Activated CD8-positive, alpha-beta memory T cell treated with anti-CD3 and anti-CD28 coated beads for 4 hours (primary cell): ENCODE measurements at places on chromosomes 12 and 14.

- no peak for DNase-seq
Measured at GRCh38 chr12:14326699-14327098, 38.8 kb upstream of the ATF7IP start.

- no peak for DNase-seq
Measured at GRCh38 chr12:65074932-65075331, 46.2 kb downstream of the WIF1 start.

DNA sequence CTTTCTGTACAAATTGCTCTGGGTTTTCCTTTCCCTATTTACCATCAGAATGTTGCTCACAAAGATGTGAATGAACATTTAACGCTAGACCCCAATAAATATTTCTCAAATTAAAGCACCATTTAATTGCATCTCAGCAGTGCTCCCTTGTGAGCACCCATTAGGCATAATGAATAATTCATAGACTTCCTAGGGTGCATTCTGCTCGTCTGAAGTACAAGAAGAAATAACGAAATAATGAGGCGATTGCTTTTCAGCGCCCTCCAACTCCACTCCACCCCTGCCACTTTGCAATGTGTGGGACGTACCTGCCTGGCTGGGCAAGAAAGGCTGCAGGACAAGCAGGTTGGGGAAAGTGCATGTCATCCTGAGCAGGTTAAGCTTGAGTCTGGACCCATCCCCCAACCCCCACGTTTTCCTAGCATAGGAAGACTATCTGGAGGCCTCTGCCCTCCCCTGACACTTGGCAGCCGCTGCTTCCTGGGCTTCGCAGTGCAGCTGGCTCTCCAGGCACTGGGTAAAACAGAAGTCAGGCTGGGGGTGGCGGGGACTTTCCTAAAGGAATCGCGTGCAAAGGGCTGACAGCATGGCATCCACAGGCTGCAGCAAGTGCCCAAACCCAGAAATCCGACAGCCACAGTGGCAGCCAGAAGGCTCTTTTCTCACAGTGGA lies 253.7 kb downstream of the DUSP6 start:
- no peak for DNase-seq

DNA sequence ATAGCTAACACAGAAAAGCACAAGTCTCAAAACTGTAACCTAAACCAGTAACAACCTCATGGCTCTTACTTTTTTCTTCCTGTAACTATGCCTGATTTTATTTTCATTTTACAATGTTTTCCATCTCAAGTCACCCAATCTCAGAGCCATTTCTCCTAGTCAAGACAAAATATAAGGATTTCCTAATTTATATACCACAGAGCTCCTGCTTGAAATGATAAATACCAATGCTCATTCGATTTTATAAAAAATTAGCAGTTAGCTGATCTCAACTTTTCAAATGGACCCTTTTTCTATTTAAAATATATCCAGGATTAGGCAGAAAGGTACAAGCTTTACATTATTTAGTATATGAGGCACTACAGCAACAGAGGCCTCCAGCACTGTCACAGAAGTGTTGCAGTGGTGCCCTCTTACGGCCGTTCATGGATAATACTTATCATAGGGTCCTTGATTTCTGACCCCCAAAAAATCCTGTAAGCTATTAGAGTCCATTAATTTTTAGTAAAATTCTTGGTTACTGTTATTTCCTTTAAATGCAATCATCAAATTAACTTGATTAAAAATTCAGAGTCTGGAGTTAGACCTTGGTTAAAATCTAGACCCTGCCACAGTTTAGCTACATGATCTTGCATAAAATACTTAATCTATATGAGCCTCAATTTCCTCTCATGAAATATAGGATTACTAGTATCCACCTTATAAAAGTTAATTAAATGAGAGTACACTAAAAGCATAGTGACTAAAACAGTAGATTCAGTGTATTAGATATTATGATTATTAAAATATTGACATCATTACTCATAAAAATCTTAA lies 68.3 kb downstream of the SEC23A start:
- DNase-seq, result no peak

DNA sequence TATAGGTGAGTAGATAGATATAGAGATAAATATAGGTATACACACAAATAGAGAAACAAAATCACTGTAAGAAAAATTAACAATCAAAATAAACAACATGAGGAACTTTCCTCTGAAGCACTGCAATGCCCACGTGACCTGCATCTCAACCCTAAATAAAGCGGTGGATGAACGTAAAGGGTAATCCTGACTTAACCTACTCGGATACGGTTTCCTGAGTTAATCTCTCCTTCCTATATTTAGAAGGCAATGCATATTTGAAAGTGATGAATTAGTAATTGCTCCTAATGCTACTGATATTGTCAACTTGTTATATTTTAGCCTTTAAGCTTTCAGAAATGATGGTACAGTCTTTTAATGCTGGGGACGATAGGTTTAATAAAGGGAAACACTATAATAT lies 221.4 kb downstream of the ITPR2 start:
- DNase-seq, result no peak

DNA sequence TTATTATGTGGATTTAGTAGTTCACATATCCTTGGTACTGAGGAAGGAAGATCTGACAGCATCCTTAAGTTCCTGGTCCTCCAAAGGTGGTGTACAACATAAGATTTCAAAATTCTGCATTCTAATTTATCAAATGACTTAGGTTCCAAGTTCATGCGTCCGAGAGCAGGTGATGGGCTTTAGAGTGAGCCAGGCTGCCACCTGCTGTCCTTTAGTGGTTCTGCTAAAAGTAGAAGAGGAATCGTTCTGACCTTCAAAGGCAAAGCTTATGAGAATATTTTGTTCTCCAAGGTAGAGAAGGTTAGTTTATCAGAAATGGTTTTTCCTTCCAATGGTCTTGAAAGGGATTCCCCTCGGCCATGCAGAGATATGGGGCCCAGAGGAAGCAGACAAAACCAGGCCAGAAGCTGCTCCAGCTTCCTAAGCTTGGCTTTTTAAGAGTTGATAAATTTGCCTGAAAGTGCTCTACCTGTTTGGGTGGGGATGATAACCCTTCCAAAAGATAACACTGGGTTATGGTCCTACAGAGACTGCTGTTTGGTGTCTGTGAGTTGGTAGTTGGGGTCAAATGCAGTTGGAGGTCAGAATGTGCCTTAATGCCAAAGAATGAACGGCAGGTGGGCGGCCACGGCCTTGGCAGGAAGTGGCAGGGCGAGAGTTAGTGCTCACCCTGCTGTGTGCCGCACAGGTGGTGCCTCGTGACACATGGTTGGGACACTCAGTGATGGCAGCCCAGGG lies 29.1 kb upstream of the LRTM2 start:
- peak; percentile 48 for DNase-seq

DNA sequence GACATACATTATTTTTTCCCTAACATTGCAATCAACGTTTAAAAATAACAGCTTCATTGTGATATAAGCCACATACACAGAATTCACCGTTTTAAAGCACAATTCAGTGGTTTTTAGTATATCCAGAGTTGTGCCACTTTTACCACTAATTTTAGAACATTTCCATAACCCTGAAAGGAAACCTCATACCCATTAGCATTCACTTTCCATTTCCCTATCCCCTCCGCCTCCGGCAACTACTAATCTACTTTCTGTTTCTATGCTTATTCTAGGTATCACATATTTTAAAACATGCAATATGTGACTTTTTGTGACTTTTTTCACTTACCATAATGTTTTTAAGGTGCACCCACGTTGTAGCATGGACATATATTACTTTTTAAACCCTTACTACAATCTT lies 55.6 kb upstream of the ISM2 start:
- DNase-seq, result no peak

DNA sequence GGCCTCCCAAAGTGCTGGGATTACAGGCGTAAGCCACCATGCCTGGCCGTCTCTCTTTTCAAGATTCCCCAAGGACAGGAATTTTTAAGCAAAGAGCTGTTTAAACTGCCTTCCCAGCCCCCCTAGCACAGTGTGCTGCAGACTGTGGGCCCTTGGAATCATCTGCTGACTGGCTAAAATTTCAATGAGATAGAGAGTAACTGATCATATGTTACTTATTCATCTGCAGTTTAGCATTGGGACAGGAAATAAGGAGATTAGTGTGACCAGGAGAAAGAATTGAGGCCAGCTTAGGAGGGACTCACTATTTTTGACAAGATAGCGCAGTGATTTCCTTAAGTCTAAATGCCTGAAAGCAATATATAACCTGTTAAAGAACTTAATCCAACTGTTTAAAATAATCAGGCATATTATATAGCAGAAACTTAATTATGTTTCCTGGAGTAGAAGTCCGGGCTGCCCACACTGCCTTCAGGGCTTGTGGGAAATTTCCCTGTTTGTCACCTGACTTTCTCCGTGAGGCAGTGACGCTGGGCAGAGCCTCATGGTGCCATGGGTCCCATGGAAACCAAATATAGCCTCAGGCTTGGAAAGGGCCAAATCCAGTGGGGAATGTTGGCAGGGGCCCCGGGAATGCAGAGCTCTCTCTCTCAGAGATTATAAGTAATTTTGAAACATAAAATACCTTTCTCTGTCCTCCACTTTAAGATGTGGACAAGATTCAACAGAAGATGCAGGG lies 22.8 kb upstream of the CEBPE start:
- no peak for DNase-seq

GRCh38 chr14:75548544-75548943 lies 26.3 kb downstream of the BATF start:
- no peak for DNase-seq

DNA sequence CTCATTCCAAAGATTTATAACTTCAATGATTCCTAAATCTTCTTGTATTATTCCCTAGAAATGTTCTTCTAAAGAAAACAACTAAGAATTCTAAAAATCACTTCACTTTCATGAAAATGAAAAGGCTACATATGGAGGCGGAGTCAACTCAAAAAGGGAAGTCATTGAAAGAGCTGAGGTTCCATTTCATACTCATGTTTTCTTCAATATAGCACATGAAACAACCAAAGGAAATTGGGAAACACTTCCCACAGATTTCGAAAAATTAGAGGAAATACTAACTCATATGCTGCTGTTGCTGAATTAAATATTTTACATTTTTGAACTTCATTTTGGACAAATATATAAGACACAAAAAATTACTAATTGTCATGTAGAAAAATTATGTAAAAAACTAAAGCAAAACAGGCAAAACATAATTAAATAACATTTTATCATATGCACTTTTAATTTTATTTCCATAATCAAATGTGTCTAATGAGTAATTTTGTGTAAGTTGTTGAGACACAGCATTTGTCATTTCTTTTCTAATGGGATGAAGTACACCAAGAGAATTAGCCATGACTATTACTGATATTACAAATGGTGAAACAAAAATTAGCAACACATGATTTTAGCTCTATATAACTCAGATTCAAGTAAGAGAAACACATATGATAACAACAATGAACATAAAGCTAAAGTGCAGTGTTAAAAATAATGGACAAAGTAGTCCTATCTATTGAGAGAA lies at the start of gene CD163:
Gene CD163, minus strand, starts transcription at position 92 of the 730 bp plus-strand sequence. Its CDS starts 87 bp downstream, at position 5.
- no peak for DNase-seq

GRCh38 chr14:56962444-56963080 lies 152.3 kb upstream of the OTX2 start:
- DNase-seq, result no peak

GRCh38 chr12:7190268-7191055 lies 976 bp downstream of the PEX5 start:
- no peak for DNase-seq

- DNase-seq, result no peak
Measured at GRCh38 chr14:77276295-77276935, 5.4 kb upstream of the NGB start.

GRCh38 chr12:92908108-92908507 lies 21.0 kb downstream of the EEA1 start:
- DNase-seq, result no peak

DNA sequence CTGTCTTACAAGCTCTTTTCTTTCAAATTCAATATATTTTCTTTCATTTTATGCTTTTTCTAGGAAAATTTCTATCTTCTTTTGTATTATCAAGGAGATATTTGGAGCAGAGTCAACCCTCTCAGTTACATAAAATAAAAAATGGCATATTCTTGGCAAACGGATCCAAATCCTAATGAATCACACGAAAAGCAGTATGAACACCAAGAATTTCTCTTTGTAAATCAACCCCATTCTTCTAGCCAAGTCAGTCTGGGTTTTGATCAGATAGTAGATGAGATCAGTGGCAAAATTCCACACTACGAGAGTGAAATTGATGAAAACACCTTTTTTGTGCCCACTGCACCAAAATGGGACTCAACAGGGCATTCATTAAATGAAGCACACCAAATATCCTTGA lies 20.6 kb downstream of the PIK3C2G start:
- no peak for DNase-seq

GRCh38 chr14:56243110-56243509 lies 124.9 kb downstream of the PELI2 start:
- DNase-seq, result no peak

DNA sequence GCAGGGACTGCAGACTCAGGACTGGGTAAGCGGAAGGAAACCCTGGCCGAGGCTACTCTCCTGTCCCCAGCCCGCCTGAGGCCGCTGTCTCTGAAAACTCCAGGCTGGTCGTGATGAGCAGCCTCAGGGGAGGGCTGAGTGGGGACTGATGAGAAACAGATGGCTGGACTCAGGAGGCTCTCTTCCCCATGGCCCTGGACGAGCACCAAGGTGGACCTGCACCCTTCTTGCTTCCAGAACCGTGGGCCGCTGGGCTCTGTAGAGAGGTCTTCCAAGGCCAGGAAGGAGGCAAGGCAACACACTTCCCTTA lies 1.1 kb downstream of the TEX22 start:
- no peak for DNase-seq

DNA sequence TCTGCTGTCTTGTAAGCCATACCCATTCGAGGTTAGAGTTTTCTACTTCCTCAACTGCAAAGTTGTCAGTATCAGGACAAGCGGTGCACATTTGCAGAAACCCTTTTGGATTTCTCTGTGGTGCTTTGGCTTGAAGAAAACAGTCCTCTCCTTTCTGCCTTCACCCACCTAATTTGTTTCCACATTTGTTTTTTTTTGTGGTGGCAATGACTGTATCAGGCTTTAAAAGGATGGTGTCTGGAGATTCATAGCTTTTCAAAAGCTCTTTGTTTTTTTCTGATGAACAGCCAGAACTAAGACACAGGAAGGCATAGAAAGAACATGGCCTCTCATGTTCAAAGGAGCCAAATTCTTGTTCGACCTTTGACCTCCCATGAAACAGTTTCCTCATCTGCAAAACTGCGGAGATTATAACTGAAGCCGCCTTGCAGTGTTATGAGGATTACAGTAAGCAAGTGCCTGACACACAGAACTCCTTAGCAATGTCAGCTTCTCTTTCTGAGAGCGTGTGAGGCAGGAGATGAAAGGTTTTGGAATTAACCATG lies 270.6 kb upstream of the TBX3 start:
- DNase-seq, result no peak

GRCh38 chr14:52690983-52691760 lies 4.2 kb downstream of the ERO1A start:
- DNase-seq, result no peak

GRCh38 chr12:49979016-49979586 lies 6.4 kb downstream of the AQP6 start:
- DNase-seq, result no peak

DNA sequence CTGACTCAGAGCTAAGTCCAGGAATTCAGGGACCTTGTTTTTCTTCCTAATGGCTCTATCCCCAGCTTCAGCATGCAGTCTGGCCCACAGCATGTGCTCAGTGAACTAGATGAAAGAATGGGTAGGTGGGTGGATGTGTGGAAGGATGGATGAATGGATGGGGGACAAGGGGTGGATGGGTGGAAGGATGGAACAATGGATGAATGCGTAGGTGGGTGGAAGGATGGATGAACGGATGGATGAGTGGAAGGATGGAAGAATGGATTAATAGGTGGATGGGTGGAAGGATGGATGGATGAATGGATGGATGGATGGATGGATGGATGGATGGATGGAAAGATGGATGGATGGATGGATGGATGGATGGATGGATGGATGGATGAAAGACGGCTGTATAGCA lies 79.7 kb upstream of the SFSWAP start:
- no peak for DNase-seq

- DNase-seq, result no peak
Measured at GRCh38 chr14:100416081-100416680, 93.0 kb downstream of the SLC25A47 start.
